GM19239 (cell line): ENCODE measurements at places on chromosomes 12 and 14.

DNA sequence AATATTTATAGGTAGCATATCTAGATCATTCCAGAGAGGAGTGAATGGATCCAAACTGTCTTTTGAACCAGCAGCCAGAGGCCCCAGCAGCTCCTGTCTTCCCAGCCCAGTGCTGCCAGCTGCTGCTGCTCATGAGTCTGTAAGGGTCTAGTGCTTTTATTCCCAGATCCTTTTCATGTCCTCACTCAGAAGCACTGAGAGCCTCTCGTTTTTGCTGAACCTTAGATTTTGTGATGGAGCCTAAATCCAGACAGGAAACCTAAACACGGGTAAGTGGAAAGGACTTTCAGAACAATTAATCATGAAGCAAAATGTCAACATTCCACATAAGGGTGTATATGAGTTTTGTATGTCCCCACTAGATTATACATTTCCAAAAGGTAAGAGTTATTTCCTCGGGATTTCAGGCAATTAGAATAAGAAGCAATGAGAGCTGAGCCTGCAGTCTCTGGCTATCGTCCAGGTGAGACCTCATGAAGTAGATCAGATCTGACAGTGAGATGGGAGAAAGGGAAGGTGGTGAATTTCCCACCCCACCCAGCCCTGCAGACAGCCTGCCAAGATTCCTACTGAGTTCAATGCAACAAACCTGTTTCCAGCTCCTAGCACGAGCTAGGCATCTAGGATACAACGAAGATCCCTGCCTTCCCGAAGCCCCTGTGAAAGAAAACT, 84.4 kb downstream of the NINJ2 start:
- DNase-seq, result no peak

GRCh38 chr14:68718023-68718990, 74.6 kb downstream of the ZFP36L1 start:
- no peak for DNase-seq

GRCh38 chr12:6229224-6230218, 29.3 kb downstream of the CD9 start:
- DNase-seq, result no peak

- DNase-seq, result no peak
Observed at GRCh38 chr12:69996241-69996640, 171.2 kb downstream of the MYRFL start.

GRCh38 chr12:29053567-29053966, 95.5 kb upstream of the FAR2 start:
- no peak for DNase-seq

DNA sequence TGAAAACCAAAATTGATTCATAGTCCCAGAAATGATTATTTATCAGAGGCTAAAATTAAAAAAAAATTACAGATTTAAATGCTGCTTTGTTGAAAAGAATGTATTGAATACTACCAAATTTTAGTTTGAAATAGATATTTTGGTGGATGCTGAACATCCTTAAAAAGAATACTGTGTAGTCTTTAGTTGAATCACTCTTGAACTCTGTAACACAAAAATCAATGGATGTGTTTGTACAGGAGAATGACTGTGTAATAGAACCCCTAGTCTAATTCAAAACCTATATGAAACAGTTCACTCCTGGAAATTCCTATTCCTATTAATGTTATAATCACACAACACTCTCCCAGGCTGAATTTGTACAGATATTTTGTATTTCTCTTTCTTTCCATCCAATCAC, 1.5 kb upstream of the TSPAN8 start:
- DNase-seq, result no peak

DNA sequence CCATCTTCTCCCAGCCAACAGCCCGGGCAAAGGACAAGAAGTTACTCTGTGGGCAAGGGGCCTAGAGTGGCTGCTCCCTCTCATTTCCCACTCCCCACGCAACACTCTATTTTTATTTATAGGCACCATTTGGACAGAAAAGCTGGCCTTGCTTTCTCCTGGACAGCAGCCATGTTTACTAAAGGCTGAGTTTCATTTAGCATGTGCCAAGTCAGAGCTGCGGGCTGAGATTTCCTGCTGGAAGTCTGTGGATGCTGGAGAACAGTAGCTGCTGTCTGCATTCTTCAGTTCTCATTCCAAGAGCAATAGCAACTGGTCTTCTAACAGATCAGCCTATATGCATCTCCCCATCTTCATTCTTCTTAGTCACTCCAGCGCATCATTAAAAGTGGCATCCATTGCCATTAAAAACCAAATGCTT, 8.3 kb downstream of the COL2A1 start:
- no peak for DNase-seq

DNA sequence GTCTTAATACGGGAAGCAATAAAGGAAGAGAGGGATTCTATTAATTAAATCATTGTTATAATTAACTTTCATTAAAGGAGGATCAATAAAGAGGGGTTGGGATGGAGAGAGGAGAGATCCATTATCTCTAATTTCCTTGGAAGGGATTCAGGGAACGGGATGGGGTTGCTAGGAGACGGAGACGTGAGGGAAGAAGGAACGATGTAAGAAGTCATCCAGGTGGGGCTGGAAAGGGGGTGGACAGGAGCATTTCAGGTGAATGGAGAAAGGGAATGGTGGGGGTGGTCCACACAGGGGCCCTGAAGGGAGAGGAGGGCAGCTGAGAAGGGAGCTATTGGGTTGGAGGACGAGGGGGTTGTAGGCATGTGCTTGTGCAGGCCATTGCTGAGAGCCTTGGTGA, 17.2 kb downstream of the CALCOCO1 start:
- no peak for DNase-seq

- DNase-seq, result no peak
Observed at GRCh38 chr12:69896653-69897381, 71.8 kb downstream of the MYRFL start.

- DNase-seq, result no peak
Observed at GRCh38 chr14:34081576-34082136, 130.8 kb upstream of the EGLN3 start.

DNA sequence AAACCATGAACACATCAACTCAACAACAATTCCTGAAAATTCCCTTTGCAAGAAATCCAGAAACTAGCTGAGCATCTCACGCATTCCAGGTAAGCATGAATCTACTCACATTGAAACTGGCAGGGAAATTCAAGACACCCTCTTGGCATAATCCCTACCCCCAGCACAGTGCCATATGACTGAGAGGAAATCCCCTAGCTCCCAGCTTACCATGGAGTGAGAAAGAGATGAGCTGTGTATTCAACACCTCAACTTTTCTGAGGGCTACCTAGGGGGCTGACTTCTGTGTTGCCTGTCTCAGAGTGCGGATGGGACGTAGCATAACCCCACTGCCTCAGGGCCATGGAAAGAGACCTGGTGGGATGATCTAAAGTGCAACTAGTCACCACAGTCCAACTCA, 37.7 kb upstream of the GPR132 start:
- DNase-seq, result no peak

GRCh38 chr12:51218607-51219161, 822 bp upstream of the POU6F1 start:
- DNase-seq, result no peak

DNA sequence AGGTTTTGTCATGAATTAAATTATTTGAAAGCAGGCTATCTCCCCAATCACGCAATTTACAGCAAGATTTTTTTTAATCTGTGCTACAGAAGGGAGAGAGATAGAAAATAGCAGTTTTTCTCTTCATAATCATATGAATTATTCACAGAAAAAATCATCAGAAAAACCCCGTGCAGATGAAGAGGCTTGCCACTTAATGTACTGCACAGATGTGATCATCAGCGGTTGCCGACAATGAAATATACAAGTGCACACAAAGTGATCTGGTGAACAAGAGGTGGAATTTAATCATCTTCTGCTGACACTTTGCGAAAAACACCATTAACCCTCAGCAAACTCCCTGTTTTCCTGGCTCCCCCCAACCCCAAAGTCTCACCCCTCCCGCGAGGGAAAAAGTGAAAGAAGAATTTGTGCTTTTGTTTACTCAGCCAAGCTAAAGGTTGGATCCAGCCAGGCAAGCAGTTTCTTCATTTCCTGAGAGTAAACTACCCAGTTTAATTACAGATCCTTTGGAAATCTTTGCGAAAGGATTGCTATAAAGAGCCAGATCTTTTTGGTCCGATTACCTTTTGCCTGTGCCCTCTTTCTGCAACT, 3.1 kb upstream of the LMO3 start:
- DNase-seq, result no peak

DNA sequence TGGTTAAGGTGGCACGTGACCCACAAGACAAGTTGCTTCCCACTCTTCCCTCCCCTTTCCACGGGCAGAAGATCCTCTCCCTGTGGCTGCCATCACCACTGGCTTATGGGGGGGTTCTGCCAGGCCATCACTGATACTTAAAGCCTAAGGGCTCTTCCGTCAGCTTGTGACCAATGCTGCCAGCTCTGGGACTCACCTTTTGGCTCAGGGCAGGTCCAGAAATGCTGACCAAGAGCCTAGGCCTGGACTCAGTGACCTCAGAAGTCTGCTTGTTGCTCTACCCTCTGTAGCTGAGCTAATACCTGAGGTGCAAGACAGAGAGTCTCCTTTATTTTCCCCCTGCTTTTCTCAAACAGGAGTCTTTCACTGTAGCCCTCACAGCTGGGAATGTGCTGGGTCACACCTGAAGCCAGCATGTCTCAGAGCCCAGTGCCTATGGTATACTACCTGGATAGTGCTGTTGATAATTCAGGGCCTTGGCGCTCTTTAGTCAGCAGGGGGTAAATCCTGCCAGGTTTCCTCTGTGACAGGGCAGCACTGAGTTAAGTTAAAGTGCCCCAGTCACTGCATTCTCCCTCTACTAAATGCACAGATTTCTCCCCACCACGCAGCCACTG, 19.7 kb downstream of the FGD4 start:
- no peak for DNase-seq

DNA sequence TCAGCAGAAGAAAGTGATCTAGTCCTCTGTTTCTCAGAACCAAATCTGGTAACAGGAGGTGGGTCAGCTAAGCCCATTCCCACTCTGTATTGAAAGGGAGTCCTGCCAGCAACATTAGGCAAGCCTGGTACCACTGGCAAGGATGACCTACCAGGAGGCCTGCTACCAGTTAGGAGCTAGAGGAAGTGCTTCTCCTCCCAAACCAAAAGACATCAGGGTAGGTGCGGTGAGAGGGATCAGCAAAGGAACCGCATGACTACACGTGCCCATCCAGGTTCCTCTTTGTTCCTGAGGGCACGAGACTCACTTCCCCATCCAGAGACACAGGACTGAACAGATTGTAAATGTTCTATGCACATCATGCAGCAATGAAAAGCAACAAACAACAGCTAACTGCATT, 2.8 kb downstream of the KLRC4 start:
- DNase-seq, result no peak

DNA sequence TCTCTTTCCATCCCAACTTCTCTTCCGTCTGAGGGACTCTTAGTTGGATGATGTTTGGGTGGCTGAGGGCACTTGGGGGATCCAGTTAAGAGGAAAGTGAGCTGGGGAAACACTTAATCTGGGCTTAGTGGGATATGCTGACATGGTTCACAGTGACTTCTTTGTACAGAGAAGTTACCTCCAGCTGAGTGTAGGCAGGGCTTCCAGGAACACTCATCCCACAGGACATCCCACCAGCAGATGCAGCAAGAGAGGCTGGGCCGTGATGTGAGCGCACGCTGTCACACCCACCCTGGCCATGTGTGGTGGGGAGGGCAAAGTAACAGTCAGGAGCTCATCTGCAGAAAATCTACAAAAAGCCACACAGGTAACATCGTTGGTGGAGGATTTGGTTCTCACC, 832 bp upstream of the CACNA2D4 start:
- no peak for DNase-seq

DNA sequence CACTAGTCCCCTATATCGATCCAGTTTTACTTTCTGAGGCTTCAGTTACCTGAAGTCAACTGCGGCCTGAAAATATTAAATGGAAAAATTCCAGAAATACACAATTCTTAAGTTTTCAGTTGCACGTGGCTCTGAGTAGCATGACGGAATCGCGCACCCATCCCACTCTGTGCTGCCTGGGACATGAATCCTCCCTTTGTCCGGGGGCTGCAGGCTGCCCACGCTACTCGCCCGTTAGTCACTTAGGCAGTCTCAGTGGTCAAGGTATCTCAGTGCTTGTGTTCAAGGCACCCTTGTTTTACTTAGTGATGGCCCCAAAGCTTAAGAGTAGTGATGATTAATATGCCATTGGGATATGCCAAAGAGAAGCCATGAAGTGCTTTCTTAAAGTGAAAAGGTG, 46.6 kb downstream of the LGMN start:
- no peak for DNase-seq

GRCh38 chr12:56188131-56188777, 1.0 kb downstream of the SMARCC2 start:
- no peak for DNase-seq
